Sciatic nerve (tissue), 2 donors: ENCODE measurements at places on chromosomes 1 and 21. TPM values are rescaled to one million over a fixed set of nuclear protein-coding genes. Genes with fewer than 3 reads are reported as not detected.

KPRP gene
- not detected for total RNA-seq

CFHR3 gene
- total RNA-seq, result 0.94 TPM

GPATCH2 gene
- 18.4 TPM for total RNA-seq

OMA1 gene
- 40.2 TPM for total RNA-seq

NAXE gene
- total RNA-seq, result 47.3 TPM

EDN2 gene
- not detected for total RNA-seq

DNA sequence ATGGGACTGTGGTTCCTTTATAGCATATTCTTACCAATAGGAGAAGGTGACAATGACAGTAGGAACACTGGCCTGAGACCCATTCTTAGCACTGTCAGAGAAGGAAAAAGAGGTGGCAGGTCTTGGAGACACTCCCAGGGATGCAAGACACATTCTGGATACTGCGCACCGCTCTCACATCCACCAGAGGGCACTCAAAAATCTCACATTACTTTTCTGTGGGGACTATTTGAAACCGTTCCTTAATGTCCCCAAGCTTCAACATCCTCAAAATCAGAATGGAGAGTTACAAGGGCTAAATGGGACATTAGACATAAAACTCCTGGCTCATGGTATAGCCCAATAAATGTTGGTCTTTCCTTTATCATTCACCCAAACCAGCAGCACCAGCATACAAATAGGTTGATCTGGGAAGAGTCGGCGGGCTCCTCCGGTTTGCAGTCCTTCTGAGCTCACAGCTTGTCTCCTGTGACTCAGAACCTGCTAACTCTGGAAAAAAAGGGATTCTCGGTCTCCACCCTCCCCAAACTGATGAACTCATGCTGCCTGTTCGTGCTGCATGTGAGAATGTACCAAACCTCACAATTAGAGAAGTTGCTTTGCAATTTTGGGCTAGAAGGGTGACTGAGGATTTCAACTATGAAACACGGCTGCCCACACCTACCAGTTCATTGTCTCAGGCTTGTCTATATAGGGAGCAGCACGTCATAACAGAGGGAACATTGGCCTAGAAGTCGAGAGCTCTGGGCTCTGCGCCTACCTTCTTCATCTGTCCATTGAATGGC, 40.2 kb downstream of the IL12RB2 start:
- no peak for DNase-seq

- no peak for DNase-seq
These were observed 6.3 kb downstream of the LCA5L start for GRCh38 chr21:39439232-39439631.

DNA sequence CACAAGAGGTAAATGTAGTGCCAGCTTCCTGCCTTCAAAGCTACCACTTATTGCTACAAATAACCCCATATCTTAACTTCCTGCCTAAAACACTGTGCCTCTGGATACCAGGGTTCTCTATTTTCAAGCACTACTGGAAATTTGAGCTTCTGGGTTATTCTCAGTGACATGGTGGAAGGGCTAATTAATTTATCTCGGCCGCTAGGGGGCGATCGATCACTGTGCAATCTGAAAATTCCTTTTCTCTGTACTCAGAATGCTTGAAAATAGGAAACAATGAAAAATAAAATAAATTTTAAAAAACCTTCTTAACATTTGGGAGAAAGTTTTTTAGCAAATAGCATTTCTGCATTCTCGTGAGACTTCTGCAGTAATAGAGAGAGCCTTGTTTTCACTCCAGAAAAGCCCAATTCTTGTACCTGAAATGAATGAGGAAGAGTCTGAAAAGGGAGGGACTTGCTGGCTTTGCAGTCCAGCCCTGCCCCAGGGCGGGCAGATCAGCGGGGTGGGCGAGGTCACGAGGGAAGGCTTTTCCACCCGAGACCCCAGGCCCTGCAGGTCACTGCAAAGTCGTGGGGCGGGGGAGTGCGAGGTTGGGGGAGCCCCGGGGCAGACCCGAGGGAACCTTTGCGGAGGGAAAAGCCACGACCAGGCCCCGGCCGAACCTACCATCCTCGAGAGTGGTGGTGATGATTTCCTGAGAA, 276.7 kb downstream of the PCP4 start:
- peak; percentile 81 for DNase-seq

- no peak for DNase-seq
These were observed 66.9 kb upstream of the TNR start for GRCh38 chr1:175810305-175810704.

DNA sequence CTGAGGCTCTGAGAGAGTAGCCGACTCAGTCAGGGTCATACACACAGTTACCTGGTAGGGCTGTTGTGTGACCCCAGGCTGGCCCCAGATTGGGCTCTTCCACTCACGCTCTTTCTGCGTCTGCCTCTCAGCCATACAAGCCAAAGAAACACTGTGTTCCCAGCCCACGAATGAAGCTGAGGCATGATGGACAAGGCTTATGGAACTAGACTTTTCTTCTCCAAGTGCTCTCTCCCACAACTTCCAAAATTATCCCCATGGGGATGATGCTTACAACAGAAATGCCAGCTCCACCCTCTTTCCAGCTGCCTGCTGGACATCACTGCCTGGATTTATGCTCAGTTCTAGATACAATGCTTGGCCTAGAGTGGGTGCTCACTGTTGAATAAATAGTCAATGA, 102.8 kb upstream of the JUN start:
- DNase-seq, result no peak

DNA sequence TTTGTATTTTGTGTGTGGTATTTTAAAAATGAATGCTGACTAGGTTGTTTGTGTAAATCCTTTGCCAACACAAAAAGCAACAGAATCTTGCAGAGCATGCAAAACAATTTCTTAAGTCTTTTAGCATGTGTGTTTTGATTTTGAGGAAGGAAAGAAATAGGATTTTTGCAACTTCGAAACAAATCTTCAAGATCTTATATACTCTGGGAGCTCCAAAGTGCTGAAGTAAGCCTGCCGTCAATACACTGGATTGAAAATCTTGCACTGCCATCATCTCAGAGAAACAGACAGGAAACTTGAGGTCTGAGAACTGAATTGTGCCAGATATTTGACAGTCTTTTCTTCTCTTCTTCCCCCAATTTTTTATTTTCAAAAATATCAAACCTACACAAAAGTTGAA, 29.3 kb upstream of the DISP1 start:
- no peak for DNase-seq

- no peak for DNase-seq
These were observed 3.1 kb upstream of the KCNE2 start for GRCh38 chr21:34360488-34361241.

DNA sequence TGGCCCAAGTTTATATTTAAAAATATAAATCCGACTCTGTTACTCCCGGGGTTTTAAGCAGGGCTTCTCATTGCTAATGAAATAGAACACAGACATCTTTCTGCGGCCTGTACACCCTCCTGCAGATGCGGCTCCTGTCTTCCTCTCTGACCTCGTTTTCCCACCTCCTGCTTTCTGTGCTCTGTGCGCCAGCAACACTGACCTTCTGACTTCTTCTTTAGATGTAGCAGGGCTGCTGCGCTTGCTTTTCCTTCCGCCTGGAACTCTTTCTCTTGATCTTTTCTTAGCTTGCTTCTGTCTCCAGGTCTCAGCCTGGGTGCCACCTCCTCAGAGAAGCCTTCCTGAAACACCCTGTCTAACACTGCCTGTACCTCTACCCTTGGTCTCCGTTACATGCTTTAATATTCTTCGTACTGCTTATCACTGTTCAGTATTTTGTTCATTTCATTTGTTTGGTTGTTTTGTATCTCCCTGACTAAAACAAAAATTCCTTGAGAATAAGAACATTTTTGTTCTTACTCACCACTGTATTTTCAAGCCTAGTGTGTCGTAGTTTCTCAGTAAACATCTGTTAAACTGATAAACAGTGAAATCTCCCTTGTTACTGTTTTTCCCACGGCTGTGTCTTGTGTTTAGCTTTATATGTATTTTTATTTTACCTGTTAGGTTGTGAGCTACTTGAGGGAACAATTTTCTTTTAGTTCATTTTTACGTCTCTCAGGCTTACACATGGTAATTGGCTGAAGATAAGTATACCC, 79.0 kb downstream of the ST3GAL3 start:
- DNase-seq, result no peak

- DNase-seq, result no peak
These were observed 10.8 kb upstream of the MYOG start for GRCh38 chr1:203096566-203096965.

DNA sequence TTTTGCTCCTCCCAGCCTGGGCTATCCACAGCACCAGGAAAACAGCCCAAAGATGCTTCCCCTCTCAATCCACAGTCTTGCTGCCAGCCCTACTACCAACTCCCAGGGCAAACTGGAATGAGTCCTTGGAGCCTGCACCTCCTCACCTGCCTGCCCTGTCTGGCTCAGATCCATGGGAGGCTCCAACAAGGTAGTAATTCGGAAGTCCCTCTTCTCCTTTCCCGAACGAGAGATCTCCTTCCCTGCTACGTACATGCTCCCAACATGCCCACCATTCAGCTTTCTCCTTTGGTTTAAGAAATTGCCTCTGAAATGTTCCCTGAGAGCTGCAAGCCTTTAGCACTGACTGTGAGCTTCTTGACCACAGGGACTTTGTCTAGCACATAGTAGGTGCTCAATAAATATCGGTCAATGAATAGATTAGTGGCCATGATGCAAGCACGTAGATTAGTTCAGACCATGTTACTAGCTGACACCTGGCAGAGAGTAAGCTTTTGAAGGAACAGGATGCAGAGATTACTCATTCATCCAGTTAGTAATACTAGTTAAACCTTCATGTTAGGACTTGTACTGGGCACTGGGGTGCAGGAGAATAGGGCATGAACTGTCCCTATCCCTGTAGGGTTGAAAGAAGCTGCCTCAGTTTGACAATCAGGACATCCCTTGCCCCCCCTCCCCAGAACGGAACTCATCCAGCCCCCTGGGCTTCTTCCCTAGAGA, 80.1 kb downstream of the DISP3 start:
- DNase-seq, result no peak

DNA sequence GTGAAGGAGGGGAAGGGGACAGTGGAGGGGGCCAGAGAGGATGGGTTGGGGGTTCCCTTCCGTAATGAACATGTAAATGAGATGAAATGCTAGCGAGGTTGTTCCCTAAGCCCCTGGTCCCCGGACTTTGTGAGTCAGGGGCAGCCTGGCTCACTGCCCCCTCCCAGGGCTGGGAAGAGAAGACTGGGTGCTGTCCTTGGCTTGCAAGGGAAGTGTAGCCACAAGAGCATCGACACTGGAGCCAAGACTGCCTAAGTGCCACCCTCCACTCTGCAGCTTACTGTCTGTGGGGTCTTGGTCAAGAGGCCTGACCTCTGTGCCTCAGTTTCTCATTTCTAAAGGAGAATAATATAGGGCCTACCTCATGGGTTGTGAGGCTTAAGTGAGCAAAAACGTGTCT, 483 bp downstream of the PEAR1 start:
- DNase-seq, result no peak

DNA sequence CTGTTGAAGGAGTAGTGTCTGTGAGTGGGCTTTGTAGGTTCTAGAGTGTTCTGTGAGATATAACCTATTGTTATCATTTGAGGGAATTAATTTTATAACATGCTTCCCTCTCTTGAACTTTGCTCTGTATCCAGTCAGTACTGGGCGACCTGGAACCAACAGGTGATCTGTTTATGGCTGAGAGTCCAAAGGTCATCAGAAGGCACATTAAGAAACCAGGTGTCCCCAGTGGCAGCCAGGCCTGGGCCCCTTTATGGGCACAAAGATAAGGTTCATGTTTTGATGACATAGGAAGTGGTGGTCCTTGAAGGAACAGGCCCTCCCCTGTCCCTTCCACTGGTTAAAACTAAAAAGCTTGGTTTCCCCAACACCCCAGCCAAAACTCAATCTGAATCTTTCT, 61.1 kb downstream of the FHAD1 start:
- DNase-seq, result no peak

DNA sequence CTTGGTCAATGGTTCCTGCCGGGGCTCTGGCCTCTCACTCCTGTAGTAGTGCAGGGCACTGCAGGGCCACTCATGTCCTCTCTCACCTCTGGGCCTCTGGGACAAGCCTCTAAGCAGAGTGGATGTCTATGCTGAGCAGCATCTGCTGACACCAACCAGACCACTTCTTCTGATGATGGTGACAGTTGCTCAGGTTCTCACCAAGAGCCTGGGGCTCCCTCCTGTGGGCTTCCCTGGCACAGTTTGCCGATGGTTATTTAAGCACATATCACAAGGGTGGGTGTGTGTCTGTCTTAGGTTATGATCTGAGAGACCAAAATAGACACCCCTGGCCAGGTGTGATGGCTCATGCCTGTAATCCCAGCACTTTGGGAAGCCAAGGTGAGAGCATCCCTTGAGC, 17.4 kb upstream of the GPR137B start:
- no peak for DNase-seq

GRCh38 chr1:8214501-8215173, 103.3 kb upstream of the SLC45A1 start:
- no peak for DNase-seq

- no peak for DNase-seq
These were observed 36.3 kb downstream of the GLMN start for GRCh38 chr1:92262516-92262915.

DNA sequence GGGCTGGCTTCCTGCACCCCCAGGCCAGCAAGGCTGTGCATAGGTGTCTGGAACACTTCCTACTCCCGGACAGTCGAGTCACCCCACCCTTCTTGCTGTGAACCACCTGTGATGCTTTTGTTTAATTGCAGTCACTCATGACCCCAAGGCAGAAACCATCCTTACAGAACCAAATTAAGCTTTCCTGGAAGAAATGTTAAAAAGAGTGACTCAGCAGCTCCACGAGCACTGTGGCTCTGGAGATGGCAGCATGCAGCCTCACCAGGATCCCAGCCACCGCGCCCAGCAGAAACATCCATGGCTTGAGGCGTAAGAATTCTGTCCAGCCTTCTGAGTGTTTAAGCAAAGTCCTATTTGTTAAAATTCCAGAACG, 28.8 kb downstream of the SNAP47 start:
- no peak for DNase-seq

DNA sequence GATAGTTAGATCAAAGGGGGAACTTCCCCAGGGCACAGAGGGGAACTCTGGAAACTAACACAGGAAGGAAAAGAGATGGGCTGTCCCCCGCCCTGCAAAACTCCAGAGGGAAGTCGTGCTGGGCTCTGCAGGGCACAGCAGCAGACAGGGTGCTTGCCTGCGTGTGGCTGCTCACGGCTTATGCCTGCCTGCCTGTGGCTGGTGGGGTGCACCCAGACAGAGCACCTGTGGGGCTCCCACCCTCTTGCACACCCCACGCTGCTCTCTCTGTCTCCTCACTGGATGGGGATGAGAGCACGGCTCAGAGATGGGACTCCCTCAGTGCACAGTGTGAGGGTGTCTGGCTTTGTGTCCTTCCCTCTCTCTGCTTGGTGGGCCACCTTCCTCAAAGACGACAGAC, 13.5 kb upstream of the ETV3L start:
- peak; percentile 47 for DNase-seq

GRCh38 chr1:68521286-68521685, 24.4 kb upstream of the DEPDC1 start:
- no peak for DNase-seq

GRCh38 chr21:16563795-16564194, 834.0 kb downstream of the USP25 start:
- DNase-seq, result no peak

DNA sequence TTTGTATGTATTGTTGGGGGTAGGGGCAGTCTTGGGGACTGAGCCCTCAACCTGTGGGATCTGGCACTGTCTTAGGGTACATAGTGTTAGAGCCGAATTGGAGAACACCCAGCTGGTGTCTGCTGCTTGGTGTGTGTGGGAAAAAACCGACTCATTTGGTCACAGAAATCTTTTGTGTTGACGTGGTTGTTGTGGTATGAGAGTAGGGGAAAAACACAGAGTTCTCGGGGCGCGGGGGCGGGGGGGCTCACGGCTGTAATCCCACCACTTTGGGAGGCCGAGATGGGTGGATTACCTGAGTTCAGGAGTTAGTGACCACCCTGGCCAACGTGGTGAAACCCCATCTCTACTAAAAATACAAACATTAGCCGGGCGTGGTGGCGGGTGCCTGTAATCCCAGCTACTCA, 15.3 kb upstream of the SRSF10 start:
- no peak for DNase-seq
